ENCODE measurements at places on chromosomes 3 and 15.
A peak's percentile ranks its signal among the peaks of the same experiment; 100 is the strongest.

DNA sequence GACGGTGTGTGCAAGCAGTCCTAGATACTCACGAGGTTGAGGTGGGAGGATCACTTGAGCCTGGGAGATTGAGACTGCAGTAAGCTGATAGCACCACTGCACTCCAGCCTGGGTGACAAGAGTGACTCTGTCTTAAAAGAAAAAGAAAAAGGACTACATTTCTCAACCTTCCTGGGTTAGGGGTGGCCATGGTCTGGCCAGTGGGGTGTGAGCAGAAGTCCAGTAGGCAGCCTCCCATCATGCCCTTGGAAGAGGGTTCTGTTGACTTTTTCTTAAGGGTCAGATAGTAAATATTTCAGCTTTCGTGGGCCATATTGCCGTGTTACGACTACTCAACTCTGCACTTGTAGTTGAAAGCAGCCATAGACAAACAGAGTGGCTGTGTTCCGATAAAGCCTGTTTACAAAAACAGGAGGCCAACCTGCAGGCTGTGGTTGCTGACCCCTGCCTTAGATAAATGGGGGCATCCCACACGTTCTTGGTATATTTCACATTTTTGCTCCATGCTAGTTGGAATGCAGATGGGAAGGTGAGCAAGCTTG, 31.0 kb upstream of the PDE8A start:
- DNase-seq: no peak

GRCh38 chr3:50340448-50341329, at the start of gene RASSF1:
RASSF1 (minus strand) TSS chr3:50340836; CDS start chr3:50340805, 31 bp downstream.
- peak; percentile 97 for DNase-seq

DNA sequence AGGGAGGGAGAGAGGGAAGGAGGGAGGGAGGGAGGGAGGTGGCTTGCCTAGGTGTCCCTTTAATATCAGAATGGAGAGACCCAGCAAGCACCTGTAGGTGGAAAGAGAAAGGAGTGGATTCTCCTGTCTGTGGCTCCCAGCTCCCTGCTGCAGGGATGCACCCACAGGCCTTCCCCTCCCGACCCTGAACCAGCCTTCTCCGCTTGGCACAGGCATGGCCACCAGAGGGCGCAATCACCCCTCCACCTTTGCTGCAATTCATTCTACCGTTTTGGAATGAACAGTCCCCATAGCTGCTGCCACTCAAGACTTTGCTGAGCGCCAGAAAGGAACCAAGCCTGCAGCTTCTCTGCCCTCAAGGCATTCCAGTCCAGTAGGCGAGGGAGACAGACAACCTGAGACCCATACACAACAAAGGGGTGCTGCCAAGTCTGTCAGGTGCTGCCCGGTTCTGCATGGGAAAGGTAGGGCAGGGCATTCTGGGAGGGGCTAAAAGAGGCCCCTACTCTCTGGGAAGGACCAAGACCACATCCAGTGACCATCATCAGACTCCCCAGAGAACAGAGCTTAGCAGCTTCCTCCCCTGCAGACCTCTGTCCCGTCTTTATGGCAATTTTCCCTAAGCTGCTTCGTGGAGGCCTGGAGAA, 4.9 kb downstream of the TLR9 start:
- DNase-seq: peak; percentile 90

GRCh38 chr3:72311425-72311824, 526.5 kb upstream of the PROK2 start:
- DNase-seq: no peak

DNA sequence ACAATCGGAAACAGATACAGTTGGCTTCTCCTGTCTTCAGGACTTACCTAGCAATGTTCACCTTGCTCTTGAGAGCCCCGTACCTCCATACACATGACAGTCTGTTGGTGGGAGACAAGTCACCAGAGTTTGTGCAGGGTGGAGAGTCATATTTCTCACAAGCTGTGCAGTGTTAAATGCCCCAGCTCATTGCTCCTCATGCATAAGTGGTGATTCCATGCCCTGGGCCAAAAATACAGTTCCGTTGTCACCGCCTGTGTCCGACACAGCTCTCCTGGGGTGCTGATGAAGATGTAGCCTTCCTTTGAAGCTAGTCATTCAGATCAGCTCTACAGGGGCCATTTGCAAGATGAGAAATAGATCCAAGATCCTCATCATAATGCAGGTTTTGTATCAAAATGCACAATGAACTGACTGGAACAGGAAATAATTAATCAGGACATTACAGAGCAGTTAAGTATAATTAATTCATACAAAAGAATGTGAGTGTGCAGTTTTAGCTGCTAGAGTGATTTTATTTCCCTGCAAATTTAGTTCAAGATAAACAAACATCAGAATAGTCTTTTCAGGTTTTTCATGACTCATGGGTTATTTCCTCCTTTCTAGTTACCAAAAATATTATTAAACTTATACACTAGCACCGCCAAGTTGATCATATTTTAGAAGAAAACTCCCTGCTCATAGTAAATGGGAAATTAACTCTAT, 66.5 kb downstream of the CD47 start:
- DNase-seq: no peak

DNA sequence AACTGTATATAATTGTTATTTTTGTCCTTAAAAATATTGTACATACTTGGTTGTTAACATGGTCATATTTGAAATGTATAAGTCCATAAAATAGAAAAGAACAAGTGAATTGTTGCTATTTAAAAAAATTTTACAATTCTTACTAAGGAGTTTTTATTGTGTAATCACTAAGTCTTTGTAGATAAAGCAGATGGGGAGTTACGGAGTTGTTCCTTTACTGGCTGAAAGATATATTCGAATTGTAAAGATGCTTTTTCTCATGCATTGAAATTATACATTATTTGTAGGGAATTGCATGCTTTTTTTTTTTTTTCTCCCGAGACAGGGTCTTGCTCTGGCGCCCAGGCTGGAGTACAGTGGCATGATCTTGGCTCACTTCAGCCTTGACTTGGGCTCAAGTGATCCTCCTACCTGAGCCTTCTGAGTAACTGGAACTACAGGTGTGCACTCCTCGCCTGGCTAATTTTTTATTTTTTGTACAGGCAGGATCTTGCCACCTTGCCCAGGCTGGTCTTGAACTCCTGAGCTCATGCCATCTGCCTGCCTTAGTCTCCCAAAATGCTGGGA, 10.7 kb downstream of the NFKBIZ start:
- DNase-seq: no peak

- no peak for DNase-seq
Observed at GRCh38 chr15:97598353-97598798, 362.1 kb upstream of the ARRDC4 start.

GRCh38 chr15:73684581-73685455, 635 bp downstream of the CD276 start:
- no peak for DNase-seq

DNA sequence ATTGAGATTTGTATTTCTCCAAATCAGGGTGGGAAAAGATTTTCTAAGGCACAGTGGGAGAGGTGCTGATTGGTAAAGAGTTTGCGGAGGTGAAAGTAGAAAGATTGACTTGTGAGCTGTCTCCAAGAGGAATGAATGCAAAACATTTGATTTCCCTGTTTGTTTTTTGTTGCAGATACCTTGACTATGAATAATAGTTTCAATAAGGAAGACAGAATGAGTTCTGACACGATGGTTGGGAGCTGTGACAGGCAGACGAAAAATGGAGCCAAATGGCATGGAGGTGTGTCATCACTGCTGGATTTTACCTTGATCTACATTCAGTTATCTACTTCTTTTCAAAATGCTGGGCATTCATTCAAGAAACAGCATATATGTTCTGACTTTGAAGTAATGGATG, 145.1 kb downstream of the NFKBIZ start:
- no peak for DNase-seq

- DNase-seq: no peak
Observed at GRCh38 chr3:64224826-64225610, at the start of gene PRICKLE2. PRICKLE2 (minus strand) TSS chr3:64225466; CDS start chr3:64198927, 26,539 bp downstream.

DNA sequence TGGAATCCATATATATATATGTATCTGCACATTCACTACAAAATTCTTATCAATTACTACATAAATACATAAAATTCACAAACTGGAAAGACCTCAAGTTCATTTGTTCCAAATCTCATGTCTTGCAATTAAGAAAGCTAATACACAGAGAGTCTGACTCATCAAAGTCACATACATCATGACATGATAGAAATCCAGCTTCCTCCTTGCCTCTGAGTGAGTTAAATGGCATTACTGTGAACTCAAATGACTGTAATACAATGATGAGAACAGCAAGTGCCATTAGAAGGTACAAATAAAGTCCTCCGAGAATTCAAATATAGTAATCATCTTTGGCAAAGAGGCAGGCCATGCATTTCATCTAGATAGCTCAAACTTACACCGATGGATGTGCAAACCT, 55.1 kb upstream of the AGTR1 start:
- DNase-seq: peak; percentile 15

- DNase-seq: no peak
Observed at GRCh38 chr15:92666780-92667179, 11.2 kb upstream of the FAM174B start.

- DNase-seq: no peak
Observed at GRCh38 chr3:187694801-187695200, 7.6 kb downstream of the RTP2 start.

DNA sequence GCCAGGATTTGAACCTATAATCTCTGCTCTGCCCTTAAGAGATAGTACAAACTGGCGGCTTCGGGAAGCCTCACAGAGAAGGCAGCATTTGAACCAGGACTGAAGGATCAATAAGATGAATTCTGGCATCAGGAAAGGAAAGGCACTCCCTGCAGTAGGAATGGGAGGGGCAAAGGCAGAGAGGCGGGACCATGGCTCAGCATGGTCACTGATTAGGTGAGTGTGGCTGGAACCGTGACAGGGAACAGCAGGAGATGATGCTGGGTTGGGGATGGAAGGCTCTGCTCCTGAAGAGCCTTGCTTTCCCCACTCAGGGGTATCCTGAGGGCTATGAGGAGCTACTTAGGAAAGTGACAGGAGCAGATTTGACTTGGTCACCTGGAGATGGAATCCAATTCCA, 158.5 kb downstream of the FEZF2 start:
- no peak for DNase-seq

GRCh38 chr3:24310887-24311286, 183.8 kb downstream of the THRB start:
- DNase-seq: no peak

DNA sequence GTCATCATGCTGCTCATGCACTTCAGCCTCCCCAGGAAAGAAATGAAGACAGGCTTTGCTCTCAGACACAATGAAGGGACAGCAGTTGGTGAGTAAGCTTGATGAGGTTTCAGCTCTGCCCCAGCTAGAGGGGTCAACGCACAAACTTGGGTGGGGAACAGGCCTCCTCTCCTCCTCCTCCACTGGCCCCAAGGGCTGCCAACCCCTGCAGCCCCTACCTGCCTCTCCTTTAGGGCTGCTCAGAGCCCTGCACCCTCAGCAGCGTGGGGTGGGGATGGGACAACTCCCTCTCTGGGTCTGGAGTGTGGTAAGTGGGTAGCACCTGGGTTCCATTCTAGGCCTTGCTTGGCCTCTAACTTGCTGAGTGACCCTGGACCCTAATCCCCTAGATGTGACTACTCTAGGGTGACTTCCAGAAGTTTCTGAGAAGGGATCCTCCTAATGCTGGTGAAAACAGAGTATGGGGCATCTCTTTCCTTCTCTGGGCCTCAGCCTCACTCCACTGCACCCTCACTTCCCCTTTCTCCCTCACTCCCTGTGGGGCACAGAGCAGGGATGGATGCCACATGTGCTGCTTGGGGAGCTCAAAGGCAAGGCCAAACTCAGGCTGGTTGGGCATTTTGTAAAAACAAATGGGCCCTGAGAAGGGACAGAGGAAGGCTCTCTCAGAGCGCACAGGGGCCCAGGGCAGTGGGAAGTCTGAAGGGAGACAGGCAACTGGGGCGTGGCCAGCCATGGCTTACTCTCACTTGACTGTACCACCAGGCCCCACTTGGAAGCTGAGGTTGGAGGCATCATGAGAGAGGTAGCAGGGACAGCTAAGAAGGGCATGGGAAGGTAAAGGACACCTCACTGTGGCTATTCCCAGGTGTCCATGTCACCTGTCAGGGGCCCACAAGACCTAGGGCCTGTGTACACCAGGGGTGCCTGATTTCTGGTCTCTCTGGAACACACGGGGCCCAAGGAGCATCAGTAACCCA, 64.0 kb downstream of the SYNM start:
- DNase-seq: no peak

GRCh38 chr3:125294411-125294810, 80.7 kb downstream of the ZNF148 start:
- DNase-seq: no peak

DNA sequence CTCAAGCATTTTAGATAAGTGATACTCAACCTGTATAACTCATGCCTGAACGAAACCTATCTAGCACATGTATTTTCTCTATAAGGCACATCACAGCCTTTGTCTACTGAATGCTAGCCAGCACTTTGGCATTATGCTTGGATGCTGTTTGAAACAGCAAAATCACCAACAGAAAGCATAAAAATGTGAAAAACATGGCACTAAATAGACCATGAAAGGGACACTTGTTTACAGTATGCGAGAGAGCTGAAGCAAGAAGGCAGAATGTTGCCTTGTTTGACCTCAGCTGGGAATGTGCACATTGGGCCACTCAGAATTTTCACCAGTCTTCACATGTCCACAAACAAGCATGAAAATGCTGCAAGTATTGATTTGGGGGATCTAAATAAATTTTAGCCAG, 59.5 kb downstream of the MINDY2 start:
- DNase-seq: no peak

Measured in HL-60 (cell line).